Activated CD4-positive, CD25-positive, alpha-beta regulatory T cell (primary cell): ENCODE measurements at places on chromosomes 7 and 10.

DNA sequence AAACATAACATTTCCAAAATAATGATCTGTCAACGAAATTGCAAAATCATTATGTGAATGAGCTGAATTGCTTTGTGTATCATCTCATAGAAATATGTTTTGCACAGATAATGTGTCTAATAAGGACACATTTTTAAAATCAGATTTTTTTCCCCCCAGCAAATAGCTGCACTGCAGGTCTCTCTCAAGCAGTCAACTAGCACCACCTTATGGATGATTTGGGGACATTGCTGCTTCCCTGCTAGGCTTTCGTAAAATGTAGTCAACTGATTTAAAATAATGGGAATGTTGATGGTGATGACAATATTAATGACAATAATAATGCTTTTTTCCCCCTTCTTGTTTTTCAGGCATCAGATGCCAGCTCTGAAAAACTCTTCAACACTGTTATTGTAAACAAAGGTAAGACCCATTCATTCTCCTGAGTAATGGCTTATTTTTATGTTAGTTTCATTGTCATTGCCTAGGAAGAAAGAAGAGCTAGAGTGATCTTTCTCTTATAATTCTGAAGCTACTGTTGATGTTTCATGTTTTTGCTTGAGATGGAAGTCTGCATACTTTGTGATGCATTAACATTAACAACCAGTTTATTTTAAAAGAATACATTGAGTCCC, 433.6 kb upstream of the GALNT17 start:
- DNase-seq, result no peak

- DNase-seq, result no peak
Observed at GRCh38 chr7:156608173-156608478, 32.4 kb upstream of the RNF32 start.

GRCh38 chr10:89428877-89429276, 14.5 kb downstream of the IFIT5 start:
- DNase-seq, result no peak

- no peak for DNase-seq
Observed at GRCh38 chr10:19003341-19003740, 45.3 kb upstream of the MALRD1 start.

DNA sequence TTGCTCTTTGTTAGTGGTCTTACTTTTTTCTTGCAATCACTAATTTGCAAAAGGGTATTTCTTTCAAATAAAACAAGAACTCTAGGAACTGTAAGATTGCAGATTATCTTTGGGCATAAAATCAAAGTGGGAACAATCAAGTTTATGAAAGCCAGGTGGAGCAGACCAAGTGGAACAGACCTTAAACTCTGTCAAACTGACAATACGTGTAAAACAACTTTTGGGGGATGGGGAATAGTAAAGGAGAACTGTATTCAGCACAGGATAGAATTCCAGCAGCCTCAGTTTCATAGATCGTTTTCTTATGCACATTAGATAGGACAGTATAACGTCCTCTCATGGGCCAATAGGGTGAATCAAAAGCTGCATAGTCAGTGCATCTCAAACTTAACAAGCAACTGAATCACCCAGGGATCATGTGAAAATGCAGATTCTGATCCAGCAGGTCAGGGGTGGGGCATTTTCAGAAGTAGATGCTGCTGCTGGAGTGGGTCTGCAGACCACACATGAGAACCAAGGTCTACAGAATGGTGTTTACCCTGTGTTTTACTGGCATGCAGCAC, 120.7 kb downstream of the PIP4K2A start:
- DNase-seq, result no peak

DNA sequence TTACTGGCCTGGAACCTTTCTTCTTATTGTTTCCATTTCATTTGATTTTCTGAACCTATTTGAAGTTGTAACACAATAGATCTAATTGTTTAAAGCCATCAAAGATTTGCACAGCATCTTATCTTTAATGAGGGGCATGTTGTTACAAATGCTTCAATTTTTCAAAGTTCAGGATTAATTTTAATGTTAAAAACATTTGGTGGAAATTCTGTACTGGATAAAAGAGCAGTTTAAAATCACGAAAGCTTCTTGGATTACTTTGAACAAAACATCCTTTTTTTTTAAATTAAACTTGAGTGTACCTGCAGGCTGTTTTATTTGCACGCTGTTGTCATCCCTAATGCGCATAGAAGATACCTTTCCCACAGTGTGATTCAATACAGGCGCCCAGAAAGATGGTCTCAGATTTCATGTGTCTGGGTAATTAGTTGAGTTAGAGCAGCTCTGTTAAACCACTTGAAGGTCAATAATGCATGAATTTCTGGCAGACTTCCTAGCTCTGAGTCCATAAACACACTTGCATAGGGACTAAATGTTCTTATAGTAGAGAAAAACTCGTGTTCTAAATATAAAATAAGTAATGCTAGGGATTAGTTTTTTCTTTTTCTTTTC, 29.3 kb upstream of the DDX50 start:
- DNase-seq, result no peak
